ENCODE measurements at places on chromosomes 1 and 21. TPM values are rescaled to one million over a fixed set of nuclear protein-coding genes. Genes with fewer than 3 reads are reported as not detected.

Gene RGS8
- polyA plus RNA-seq, result not detected

Gene RPS6KA1
- polyA plus RNA-seq, result 3.6 TPM

Gene ST6GALNAC5
- 4.0 TPM for polyA plus RNA-seq

Gene LENEP
- not detected for polyA plus RNA-seq

Gene SPATA45
- not detected for polyA plus RNA-seq

Gene B3GALT2
- 1.1 TPM for polyA plus RNA-seq

Gene LIN28A
- not detected for polyA plus RNA-seq

Gene EPHB2
- polyA plus RNA-seq, result 53.6 TPM

Gene PRRX1
- 54.7 TPM for polyA plus RNA-seq

Gene GREM2
- 15.9 TPM for polyA plus RNA-seq

Gene SMIM1
- 3.4 TPM for polyA plus RNA-seq

Gene HSPG2
- polyA plus RNA-seq, result 94.0 TPM

Gene KIF21B
- 0.55 TPM for polyA plus RNA-seq

Gene CD1E
- not detected for polyA plus RNA-seq

Gene LRRC47
- polyA plus RNA-seq, result 19.2 TPM

Gene ASPM
- 7.1 TPM for polyA plus RNA-seq

Gene SH3D21
- polyA plus RNA-seq, result 11.0 TPM

Gene HNRNPR
- polyA plus RNA-seq, result 107 TPM

Gene SMIM12
- polyA plus RNA-seq, result 44.4 TPM

Measured in IMR-90 (cell line).